ENCODE measurements at places on chromosomes 11 and 22. TPM values are rescaled to one million over a fixed set of nuclear protein-coding genes. Genes with fewer than 3 reads are reported as not detected.

GRCh38 chr11:13831696-13832095, 130.8 kb upstream of the SPON1 start:
- no peak overlapping the region for H3K4me3 ChIP-seq
- H3K27me3 ChIP-seq = no peaks in the 10 kb centered on the region
- no peaks in the 10 kb centered on the region for H3K4me1 ChIP-seq
- no peak for DNase-seq

GRCh38 chr11:61841636-61842527, 13.8 kb downstream of the FADS2 start:
- H3K4me3 ChIP-seq = no peak overlapping the region
- H3K27ac ChIP-seq = no peak overlapping the region
- no peak for DNase-seq
- H3K27me3 ChIP-seq = no peaks in the 10 kb centered on the region

GRCh38 chr11:61151545-61152252, 9.5 kb downstream of the VPS37C start:
- H3K36me3 ChIP-seq = peaks cover 2% of the 10 kb centered on the region
- no peak overlapping the region for H3K4me3 ChIP-seq
- H3K27ac ChIP-seq = no peak overlapping the region
- H3K27me3 ChIP-seq = no peaks in the 10 kb centered on the region
- no peak for DNase-seq
- no peaks in the 10 kb centered on the region for H3K4me1 ChIP-seq

The CRYBB3 gene
- total RNA-seq = not detected

The TP53AIP1 gene
- not detected for total RNA-seq
